Sigmoid colon (tissue), 7 donors: ENCODE measurements at places on chromosomes 11 and 22.

- DNase-seq, result no peak
These were observed 58.3 kb downstream of the MYH9 start for GRCh38 chr22:36329254-36330078.

GRCh38 chr11:9351321-9351881 lies 33.1 kb upstream of the IPO7 start:
- no peak for DNase-seq

DNA sequence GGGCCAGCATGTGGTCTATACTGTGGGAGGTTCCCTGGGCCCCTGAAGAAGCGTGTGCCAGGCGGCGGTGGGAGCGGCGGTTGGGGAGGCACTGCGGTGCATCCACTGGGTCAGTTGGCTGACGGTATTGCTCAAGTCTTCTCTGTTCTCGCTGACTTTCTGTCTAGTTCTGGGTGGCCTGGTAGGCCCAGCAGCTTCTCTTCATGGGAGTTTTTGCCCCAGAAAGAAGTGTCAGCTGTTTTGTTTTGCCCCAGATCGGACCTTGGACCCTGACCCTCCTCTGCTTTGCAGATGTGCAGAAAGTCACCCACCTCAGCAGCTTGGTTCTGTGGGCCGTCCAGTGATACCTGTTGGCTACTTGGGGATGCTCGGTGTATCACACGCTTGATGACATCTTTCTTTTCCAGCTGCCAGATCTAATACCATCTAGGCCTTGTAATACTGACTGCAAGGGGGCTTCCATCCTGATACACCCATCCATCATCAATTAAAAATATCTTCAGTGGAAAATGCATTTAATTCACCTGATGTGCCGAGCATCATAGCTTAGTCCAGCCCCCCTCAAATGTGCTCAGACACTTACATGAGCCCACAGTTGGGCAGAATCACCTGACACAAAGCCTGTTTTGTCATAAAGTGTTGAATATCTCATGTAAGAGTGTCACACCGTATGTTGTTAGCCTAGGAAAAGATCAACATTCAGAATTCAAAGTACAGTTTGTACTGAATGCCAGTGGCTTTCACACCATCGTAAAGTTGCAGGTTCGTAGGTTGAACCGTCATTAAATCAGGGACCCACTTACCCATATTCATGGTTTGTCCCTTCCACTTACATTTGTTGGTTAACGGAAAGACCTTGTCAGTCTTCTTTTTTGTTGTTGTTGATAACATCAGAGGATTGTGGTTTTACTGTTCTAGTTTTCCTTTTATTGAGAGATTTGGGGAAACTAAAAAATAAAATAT lies 13.9 kb downstream of the ZBED4 start:
- DNase-seq, result no peak

DNA sequence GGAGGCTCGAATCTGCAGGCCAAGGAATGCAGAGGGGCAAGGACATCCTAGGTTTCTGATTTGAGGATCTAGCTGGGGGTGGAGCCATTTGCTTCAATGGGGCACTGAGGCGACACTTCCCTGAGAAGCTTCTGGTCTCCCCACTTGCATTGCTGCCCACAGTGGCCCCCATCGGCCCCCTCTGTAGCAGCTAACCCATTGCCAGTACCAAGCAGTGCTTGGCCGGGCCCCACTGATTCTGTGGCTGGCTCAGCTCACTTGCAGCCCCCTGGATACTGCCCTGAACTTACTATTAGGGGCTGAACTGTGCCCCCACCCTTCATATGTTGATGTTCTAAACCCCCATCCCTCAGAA lies 42.9 kb upstream of the SHISAL1 start:
- DNase-seq, result peak; percentile 59

DNA sequence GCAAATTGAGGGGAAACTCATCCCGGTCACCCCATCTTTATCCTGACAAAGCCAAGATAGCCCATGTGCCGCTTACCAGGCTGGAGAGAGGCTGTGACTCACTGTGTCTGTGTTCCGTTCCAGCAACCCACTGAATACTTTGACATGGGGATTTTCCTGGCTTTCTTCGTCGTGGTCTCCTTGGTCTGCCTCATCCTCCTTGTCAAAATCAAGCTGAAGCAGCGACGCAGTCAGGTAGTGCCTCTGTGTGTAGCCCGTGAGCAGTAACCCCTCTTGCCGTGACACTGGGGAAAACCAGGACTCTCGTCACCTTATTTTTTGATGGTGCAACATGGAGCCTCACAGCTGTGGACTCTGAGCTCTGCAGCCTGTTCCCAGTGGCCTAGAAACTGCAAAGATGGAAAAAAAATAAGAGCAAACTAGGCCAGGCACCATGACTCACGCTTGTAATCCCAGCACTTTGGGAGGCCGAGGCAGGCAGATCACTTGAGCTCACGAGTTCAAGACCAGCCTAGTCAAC lies 16.9 kb downstream of the C22orf31 start:
- DNase-seq, result no peak

- no peak for DNase-seq
These were observed 66.6 kb downstream of the TP53I11 start for GRCh38 chr11:44884056-44884455.

GRCh38 chr11:13955971-13956421 lies 6.5 kb upstream of the SPON1 start:
- DNase-seq, result peak; percentile 83

DNA sequence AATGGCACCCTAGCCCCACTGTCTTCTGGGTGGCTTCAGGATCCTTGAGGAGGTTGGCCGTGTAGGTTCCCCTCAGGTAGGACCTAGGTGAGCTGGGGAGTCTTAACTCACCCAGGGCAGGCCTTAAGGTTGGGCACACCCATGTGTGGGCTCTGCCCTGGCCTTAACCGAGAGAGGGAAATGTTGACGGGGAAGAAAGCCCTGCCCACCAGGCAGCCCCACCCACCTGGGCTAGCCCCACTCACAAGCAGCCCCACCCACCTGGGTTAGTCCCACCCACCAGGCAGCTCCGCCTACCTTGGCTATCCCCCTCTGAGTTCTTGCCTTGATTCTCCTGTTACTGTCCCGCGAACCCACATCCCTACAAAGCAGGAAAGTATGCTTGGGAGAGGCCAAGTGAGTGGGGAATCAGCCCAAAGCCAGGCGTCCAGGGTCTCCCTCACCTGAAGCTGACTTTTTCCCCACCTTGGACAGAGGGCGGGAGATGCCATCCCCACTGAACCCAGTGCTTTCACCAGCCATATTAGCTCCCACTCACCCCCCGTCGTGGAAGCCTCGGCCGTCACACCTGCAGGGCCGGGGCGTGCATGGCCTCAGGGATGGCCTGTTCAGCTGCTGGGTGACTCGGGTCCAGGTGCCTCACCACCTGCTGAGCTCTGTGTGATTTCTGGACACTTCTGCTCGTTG lies at the start of gene MYEOV:
TSS of gene MYEOV (plus strand) at position 337 of the 687 bp plus-strand sequence. CDS start 1,200 bp downstream, outside the sequence.
- DNase-seq, result no peak
